Suprapubic skin (tissue), 4 donors: ENCODE measurements at places on chromosomes 16 and 17.
A peak's percentile ranks its signal among the peaks of the same experiment; 100 is the strongest.

DNA sequence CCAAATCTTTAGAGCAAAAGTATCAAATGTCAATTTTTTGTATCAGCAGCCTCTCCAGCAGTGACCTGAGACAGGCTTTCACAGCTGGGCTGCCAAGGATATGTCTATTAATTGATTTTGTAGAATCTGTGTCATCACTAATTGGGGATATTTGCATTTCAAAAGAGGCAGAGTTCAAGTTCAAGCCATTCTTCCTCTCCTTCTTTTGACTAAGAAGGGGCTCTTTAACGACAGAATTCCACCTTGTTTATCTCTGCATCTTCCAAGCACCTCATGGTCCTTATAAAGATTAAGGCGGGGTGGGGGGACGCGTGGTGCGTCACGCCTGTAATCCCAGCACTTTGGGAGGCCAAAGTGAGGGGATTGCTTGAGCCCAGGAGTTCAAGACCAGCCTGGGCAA is 15.2 kb upstream of the BHLHA9 start:
- H3K4me1 ChIP-seq, result peaks cover 20% of the 10 kb centered on the region
- H3K27ac ChIP-seq, result no peak overlapping the region
- no peaks in the 10 kb centered on the region for H3K27me3 ChIP-seq
- H3K4me3 ChIP-seq, result no peak overlapping the region

- H3K36me3 ChIP-seq, result no peaks in the 10 kb centered on the region
- H3K27me3 ChIP-seq, result peaks cover 3% of the 10 kb centered on the region
- H3K27ac ChIP-seq, result no peak overlapping the region
- DNase-seq, result no peak
These were observed 80.1 kb downstream of the VAT1L start for GRCh38 chr16:77868478-77868877.

- peaks cover 26% of the 10 kb centered on the region for H3K4me1 ChIP-seq
- no peak overlapping the region for H3K27ac ChIP-seq
- peaks cover 3% of the 10 kb centered on the region for H3K36me3 ChIP-seq
- peak; percentile 69 for DNase-seq
These were observed 1.4 kb downstream of the CENPN start for GRCh38 chr16:81008505-81008789.

DNA sequence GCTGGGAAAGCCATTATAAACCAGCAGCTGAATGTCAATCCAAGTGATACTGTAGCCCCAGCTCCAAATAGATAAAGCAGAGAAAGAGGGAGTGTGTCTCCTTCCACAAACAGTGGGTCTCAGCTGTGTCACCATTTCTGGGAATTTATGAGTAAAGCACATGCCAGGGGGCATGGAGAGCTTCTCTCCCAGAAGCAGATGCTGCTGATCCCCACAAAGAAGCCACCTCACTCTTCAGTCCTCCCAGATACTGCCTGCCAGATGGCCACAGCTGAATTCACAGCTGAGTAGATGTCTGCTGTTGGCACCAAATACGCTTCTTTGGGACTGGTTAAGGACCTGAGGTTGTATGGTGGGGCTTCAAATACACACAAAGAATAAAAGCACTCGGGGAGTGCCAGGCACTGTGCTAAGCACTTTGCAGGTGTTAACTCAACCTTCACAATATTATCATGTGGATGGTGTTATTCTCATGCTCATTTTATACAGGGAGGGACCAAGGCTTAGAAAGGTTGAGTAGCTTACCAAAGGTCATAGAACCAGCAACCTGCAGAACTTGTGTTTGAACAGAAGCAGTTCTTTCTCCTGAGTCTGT is 298.3 kb downstream of the CDH11 start:
- no peak for DNase-seq
- H3K4me3 ChIP-seq, result no peak overlapping the region
- H3K4me1 ChIP-seq, result no peaks in the 10 kb centered on the region

GRCh38 chr17:74433421-74434121 is 1.7 kb downstream of the GPRC5C start:
- peak overlapping the region; percentile 34 for H3K27ac ChIP-seq
- peaks cover 34% of the 10 kb centered on the region for H3K27me3 ChIP-seq
- H3K4me1 ChIP-seq, result peaks cover 52% of the 10 kb centered on the region
- H3K36me3 ChIP-seq, result no peaks in the 10 kb centered on the region
- peak overlapping the region; percentile 64 for H3K4me3 ChIP-seq

- DNase-seq, result no peak
- no peaks in the 10 kb centered on the region for H3K4me1 ChIP-seq
- H3K27ac ChIP-seq, result no peak overlapping the region
- no peaks in the 10 kb centered on the region for H3K27me3 ChIP-seq
- H3K36me3 ChIP-seq, result no peaks in the 10 kb centered on the region
- no peak overlapping the region for H3K4me3 ChIP-seq
These were observed 48.8 kb upstream of the SIAH1 start for GRCh38 chr16:48433850-48434530.

DNA sequence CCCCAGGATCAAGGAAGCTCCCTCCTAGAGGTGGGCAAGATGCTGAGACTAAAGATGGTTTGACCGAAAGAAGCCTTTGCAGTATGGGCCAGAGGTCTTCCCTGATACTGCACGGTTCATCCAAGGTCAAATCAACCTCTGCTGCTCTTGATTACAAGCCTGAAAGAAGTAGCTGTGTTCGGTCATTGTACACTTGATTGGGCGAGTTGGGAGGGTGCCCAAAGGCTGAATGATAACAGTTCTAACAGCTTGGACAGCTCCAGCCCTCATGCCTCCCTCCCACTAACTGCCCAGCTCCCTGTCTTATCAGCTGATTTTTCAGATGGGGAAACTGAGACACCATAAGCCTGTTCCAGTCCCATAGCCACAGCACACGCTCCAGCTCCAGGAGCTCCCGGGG is 42.8 kb downstream of the ABCC12 start:
- H3K4me1 ChIP-seq, result no peaks in the 10 kb centered on the region
- H3K27ac ChIP-seq, result no peak overlapping the region
- no peak for DNase-seq

GRCh38 chr17:58161566-58161965 is 5.2 kb upstream of the OR4D2 start:
- H3K27ac ChIP-seq, result no peak overlapping the region
- no peaks in the 10 kb centered on the region for H3K36me3 ChIP-seq
- no peak overlapping the region for H3K4me3 ChIP-seq
- peaks cover 10% of the 10 kb centered on the region for H3K4me1 ChIP-seq

DNA sequence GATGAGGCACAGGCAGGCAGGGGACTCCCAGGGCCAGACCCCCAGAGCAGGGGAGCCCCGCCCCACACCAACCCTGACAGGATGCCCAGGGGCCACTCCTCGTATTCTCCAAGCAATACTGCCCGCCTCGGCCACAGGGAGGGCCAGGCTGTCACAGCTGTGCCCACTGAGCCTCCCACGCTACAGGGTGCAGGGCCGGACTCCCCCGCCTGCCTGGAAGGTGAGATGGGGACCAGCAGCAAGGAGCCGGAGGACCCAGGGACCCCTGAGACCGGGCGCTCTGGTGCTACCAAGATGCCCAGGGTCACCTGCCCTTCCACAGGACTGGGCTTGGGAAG is 18.8 kb upstream of the ZFPM1 start:
- H3K4me1 ChIP-seq, result peaks cover 28% of the 10 kb centered on the region
- no peak overlapping the region for H3K27ac ChIP-seq
- no peak for DNase-seq
- H3K4me3 ChIP-seq, result no peak overlapping the region
- peaks cover 36% of the 10 kb centered on the region for H3K27me3 ChIP-seq
- H3K36me3 ChIP-seq, result no peaks in the 10 kb centered on the region

DNA sequence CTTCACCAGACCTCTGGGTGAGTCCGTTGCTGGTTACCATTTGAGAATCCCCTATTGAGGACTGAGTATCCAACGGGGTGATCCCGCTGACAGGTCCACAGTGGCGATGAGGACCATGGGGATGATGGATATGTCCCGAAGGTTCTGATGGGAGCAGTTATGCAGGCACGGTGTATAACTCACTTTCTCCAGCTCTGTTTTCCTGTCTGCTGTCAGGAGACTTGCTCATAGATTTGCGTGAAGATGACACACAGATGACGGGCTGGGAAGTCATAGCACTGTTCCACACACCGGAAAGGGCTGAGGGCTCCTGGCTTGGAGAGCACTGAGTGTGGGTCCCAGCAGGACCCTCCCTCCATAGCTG is 22.2 kb upstream of the ADCY7 start:
- H3K36me3 ChIP-seq, result no peaks in the 10 kb centered on the region
- peak; percentile 52 for DNase-seq
- H3K27me3 ChIP-seq, result no peaks in the 10 kb centered on the region
- no peak overlapping the region for H3K4me3 ChIP-seq
- H3K27ac ChIP-seq, result no peak overlapping the region
- peaks cover 33% of the 10 kb centered on the region for H3K4me1 ChIP-seq

DNA sequence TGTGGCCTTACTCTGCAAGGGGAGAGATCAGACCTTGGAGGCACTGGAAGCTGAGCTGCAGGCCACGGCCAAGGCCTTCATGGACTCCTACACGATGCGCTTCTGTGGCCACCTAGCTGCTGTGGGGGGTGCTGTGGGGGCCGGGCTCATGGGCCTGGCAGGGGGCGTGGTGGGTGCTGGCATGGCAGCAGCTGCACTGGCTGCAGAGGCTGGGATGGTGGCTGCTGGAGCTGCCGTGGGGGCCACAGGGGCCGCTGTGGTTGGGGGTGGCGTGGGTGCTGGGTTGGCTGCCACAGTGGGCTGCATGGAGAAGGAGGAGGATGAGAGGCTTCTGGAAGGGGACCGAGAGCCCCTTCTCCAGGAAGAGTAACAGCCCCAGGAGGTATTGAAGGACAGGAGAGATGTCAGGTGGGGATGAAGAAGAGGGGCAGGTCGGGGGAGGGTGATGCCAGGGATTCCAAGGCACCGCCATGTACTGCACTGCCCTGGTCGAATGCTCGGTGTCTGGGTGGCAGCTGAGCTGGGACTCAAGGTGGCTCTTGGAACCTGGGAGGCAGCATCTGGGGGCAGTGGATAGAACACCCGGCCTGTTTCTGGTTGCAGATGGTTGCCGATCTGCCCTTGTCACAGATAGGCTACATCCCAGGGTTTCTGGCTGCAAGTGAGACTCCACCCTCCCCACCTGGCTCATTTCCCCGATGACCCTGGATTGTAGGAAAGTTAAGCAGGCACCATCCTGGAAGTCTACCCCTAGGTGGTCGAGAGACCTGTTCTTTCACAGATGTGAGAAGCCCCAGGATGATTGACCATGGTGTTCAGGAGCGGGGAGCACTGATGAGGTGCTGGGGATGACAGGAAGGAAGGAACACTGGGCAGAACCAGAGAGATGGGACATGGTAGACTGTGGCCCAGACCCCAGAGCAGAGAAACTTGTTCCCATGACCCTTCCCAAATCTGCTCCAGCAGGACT is 5.1 kb downstream of the RNF112 start:
- H3K4me1 ChIP-seq, result peaks cover 13% of the 10 kb centered on the region
- no peaks in the 10 kb centered on the region for H3K36me3 ChIP-seq
- no peak for DNase-seq
- no peaks in the 10 kb centered on the region for H3K27me3 ChIP-seq
- H3K27ac ChIP-seq, result no peak overlapping the region

GRCh38 chr17:68870161-68870826 is 84.9 kb downstream of the ABCA8 start:
- no peak overlapping the region for H3K27ac ChIP-seq
- no peak for DNase-seq
- H3K27me3 ChIP-seq, result no peaks in the 10 kb centered on the region
- no peak overlapping the region for H3K4me3 ChIP-seq
- H3K4me1 ChIP-seq, result no peaks in the 10 kb centered on the region

DNA sequence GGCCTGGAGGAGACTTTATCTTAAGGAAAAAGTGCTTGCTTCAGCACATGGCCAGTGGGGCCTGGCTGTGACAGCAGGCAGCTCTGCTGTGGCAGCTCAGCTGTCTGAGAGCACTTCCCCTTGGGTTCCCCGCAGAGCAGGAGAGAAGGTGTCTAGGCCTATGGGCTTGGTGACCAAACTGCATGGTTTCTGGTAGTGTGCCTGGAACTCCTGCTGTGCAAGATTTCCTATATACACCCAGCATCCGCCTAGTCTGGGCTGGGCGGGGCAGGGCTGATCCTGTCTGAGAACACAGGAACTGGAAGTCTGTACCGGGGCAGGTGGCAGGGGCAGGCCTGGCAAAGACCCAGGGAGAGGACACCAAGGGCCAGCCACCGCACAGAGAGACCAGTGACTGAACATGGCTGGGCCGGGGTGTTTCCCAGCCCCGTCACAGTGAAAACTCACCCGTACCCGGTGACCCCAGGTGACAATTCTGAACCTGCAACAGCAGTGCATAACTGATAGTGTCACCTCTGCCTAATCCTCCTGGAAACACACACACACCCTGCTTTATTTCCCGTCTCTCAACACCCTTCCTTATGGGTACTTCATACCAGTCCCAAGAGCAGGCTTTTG is 39.3 kb downstream of the CHD9 start:
- no peaks in the 10 kb centered on the region for H3K27me3 ChIP-seq
- DNase-seq, result peak; percentile 86
- no peaks in the 10 kb centered on the region for H3K36me3 ChIP-seq
- peaks cover 76% of the 10 kb centered on the region for H3K4me1 ChIP-seq
- H3K4me3 ChIP-seq, result no peak overlapping the region
- peak overlapping the region; percentile 75 for H3K27ac ChIP-seq

DNA sequence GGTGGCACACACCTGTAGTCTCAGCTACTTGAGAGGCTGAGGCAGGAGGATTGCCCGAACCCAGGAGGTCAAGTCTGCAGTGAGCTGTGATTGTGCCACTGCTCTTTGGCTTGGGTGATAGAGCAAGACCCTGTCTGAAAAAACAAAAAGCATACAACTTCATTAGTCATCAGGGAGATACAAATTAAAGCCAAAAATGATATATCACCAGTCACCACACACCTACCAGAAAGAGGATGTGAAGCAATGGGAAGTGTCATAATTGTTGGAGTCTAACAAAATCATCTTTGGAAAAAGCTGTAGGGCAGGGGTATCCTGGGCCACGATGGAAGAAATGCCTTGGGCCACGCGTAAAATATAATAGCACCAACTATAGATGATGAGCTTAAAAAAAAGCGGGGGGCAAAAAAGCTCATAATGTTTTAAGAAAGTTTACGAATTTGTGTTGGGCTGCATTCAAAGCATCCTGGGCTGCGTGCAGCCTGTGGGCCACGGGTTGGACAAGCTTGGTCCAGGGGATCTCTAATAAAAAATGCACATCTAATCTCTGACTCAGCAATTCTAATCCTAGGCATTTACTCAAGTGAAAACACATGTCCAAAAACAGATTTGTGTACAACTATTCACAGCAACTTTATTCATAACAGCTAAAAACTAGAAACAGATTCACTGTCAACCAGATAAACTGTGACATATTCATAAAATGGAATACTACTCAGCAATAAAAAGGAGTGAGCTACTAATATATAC is 65.9 kb downstream of the HIC1 start:
- DNase-seq, result no peak
- no peaks in the 10 kb centered on the region for H3K27me3 ChIP-seq
- peaks cover 36% of the 10 kb centered on the region for H3K4me1 ChIP-seq
- H3K27ac ChIP-seq, result no peak overlapping the region
- H3K4me3 ChIP-seq, result no peak overlapping the region
- peaks cover 4% of the 10 kb centered on the region for H3K36me3 ChIP-seq

GRCh38 chr16:22898874-22899348 is 84.9 kb downstream of the HS3ST2 start:
- H3K36me3 ChIP-seq, result no peaks in the 10 kb centered on the region
- H3K4me1 ChIP-seq, result peaks cover 4% of the 10 kb centered on the region
- peaks cover 23% of the 10 kb centered on the region for H3K27me3 ChIP-seq
- no peak overlapping the region for H3K4me3 ChIP-seq

- no peak for DNase-seq
- peaks cover 22% of the 10 kb centered on the region for H3K27me3 ChIP-seq
- no peak overlapping the region for H3K4me3 ChIP-seq
- H3K4me1 ChIP-seq, result no peaks in the 10 kb centered on the region
- H3K27ac ChIP-seq, result no peak overlapping the region
These were observed 53.1 kb downstream of the AIPL1 start for GRCh38 chr17:6381526-6382465.

- no peak for DNase-seq
- no peaks in the 10 kb centered on the region for H3K36me3 ChIP-seq
- H3K4me1 ChIP-seq, result no peaks in the 10 kb centered on the region
- H3K27ac ChIP-seq, result no peak overlapping the region
- no peak overlapping the region for H3K4me3 ChIP-seq
- no peaks in the 10 kb centered on the region for H3K27me3 ChIP-seq
These were observed 262.2 kb upstream of the PMFBP1 start for GRCh38 chr16:72434159-72434558.
